ENCODE measurements at places on chromosomes 4 and X. TPM values are rescaled to one million over a fixed set of nuclear protein-coding genes. Genes with fewer than 3 reads are reported as not detected.
A peak's percentile ranks its signal among the peaks of the same experiment; 100 is the strongest.

The GUCY1A1 gene
- total RNA-seq, result 7.8 TPM

The DRD5 gene
- total RNA-seq, result not detected

The BEX4 gene
- 7.6 TPM for total RNA-seq

The ASB9 gene
- total RNA-seq, result 0.15 TPM

The SLC6A8 gene
- total RNA-seq, result 19.5 TPM

The PNMA6F gene
- total RNA-seq, result not detected

The SLC34A2 gene
- total RNA-seq, result not detected

The SMIM31 gene
- not detected for total RNA-seq

GRCh38 chr4:51831133-51831532 is 11.8 kb upstream of the DCUN1D4 start:
- H3K27ac ChIP-seq, result no peak overlapping the region
- H3K4me3 ChIP-seq, result no peak overlapping the region
- no peak for DNase-seq

DNA sequence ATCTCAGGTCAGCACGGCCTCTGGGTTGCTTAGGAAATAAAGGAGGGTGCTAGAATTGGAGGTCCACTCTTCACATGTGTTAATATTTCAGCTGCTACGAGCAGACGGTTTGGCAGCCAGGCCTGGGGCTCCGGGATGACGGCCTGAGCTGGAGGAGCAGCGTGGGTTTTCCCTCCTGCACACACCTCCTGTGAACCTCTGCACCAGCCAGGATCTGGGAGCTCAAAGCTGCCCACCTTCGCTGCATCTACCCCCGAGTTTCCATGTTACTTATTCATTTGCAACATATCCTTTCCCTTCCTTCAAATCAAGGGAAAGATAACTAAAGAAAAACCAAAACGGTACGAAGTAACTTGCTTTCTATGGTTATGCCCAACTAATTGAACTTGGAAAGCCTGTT is 13.6 kb downstream of the STOX2 start:
- H3K36me3 ChIP-seq, result no peaks in the 10 kb centered on the region
- no peak overlapping the region for H3K4me3 ChIP-seq
- no peak for DNase-seq
- H3K27me3 ChIP-seq, result no peaks in the 10 kb centered on the region

- no peak for DNase-seq
- H3K36me3 ChIP-seq, result peaks cover 26% of the 10 kb centered on the region
- peak overlapping the region; percentile 43 for H3K4me3 ChIP-seq
- peak overlapping the region; percentile 67 for H3K27ac ChIP-seq
Measured at GRCh38 chr4:38062776-38063097, 102.5 kb downstream of the PTTG2 start.

GRCh38 chr4:150069353-150069752 is 8.9 kb upstream of the DCLK2 start:
- no peak for DNase-seq
- no peaks in the 10 kb centered on the region for H3K27me3 ChIP-seq
- H3K4me3 ChIP-seq, result no peak overlapping the region
- no peaks in the 10 kb centered on the region for H3K36me3 ChIP-seq

DNA sequence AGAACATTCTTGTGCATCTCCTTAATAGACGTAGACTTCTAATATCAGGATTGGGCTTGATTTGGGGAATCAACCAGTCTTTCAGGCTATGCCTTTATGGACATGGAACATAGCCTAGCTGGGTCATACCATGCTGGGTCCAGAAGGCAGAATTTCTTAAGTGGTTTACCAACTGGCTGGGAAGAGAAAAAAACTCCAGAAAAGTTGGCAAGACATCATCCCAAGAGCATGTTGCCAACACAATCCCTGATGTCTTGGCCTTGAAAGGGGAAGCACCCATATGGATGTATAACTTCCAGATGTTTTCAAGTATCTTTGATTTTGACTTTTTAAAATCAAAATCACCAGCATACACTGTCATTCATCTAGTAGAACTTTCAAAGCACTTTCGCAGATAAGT is 138.0 kb upstream of the FGF13 start:
- H3K4me3 ChIP-seq, result no peak overlapping the region
- peaks cover 8% of the 10 kb centered on the region for H3K4me1 ChIP-seq
- no peak overlapping the region for H3K27ac ChIP-seq
- H3K36me3 ChIP-seq, result no peaks in the 10 kb centered on the region

All from esophagus squamous epithelium (tissue), 5 donors.